ENCODE measurements at places on chromosomes 2 and 18.

DNA sequence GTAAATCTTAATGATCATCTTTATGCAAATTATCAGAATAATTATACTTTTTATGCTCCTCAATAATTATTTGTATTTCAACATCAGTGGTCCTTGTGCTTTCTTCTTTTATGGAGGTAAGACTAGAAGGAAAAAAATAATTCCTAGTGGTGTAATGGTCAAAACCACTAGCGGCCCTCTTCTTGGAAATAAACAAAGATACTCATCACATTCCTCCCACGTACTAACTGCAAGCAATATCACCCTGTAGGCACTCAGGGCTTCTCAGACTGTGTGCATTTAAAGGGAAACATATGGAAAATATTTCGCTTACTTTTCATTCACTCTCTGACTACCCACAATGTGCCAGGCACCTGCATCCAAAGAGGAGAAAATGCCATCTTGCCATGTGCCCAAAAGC lies 263.7 kb downstream of the DOK6 start:
- DNase-seq = no peak

DNA sequence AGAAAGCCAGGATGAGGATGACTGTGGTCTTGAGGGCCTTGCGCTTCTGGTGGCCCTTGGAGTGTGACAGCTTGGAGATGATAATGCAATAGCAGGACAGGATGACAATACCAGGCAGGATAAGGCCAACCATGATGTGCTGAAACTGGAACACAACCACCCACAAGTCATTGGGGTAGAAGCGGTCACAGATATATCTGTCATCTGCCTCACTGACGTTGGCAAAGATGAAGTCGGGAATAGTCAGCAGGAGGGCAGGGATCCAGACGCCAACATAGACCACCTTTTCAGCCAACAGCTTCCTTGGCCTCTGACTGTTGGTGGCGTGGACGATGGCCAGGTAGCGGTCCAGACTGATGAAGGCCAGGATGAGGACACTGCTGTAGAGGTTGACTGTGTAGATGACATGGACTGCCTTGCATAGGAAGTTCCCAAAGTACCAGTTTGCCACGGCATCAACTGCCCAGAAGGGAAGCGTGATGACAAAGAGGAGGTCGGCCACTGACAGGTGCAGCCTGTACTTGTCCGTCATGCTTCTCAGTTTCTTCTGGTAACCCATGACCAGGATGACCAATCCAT lies 2.7 kb downstream of the CXCR4 start:
- no peak for DNase-seq

DNA sequence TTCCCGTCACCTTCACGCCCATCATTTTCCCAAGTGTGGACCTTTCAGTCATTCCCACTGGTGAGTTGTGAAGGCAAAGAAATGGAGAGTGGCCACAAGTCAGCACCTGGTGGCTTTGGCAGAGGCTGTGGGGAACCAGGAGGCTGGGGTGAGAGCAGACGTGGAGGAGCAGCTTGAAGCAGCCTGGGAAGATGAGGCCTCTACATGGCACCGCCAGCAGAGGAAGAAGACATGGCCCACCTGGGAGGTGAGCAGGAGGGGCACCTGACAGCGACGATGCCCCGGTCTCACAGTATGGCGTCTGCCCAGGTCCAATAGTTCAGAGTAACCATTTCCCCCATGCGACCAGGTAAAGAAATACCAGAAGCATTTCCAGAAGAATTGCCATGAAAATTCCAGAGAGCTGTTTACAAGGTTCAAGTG lies 69.0 kb downstream of the TPO start:
- DNase-seq = no peak

GRCh38 chr18:79574938-79575525 lies 104.6 kb upstream of the CTDP1 start:
- DNase-seq = no peak

DNA sequence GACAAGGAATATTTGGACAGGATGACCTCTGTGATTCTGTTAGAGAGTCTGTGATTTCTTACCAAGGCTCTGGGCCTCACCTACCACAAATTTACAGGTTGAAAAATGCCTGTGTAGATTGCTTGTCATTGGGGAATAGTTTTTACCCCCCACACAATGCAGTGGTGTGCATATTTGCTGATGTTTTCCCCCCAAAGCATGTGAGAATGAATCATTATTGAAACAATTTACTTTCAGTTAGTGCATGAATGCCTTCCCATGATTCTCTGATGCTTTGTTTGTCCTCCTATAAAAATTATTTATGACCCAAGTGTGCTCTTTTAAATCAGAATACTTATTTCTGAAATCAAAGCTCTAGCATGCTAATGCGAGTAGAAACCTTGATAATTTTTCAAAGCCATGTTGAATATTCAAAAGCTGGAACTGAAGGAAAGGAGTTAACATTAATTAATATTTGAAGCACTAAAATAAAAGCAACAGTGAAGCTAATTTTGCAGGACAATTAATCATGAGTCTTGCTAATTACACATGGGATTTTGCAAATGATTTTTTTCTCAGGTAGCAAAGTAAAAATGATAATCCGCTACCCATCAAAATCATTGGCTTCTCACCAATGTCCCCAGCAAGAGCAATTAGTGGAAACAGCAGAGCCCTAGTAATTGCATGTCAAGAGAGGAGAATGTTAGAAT lies 361.2 kb upstream of the HNRNPA3 start:
- no peak for DNase-seq

Data from activated CD4-positive, CD25-positive, alpha-beta regulatory T cell (primary cell).